Stimulated activated naive CD4-positive, alpha-beta T cell treated with Interleukin-2 at 50 U/mL for 16 hours (primary cell): ENCODE measurements at places on chromosomes 12 and 14.

- no peak for DNase-seq
These were observed 7.8 kb upstream of the KRT74 start for GRCh38 chr12:52581481-52581880.

- DNase-seq = no peak
These were observed 9.0 kb downstream of the DAZAP2 start for GRCh38 chr12:51247523-51248206.

DNA sequence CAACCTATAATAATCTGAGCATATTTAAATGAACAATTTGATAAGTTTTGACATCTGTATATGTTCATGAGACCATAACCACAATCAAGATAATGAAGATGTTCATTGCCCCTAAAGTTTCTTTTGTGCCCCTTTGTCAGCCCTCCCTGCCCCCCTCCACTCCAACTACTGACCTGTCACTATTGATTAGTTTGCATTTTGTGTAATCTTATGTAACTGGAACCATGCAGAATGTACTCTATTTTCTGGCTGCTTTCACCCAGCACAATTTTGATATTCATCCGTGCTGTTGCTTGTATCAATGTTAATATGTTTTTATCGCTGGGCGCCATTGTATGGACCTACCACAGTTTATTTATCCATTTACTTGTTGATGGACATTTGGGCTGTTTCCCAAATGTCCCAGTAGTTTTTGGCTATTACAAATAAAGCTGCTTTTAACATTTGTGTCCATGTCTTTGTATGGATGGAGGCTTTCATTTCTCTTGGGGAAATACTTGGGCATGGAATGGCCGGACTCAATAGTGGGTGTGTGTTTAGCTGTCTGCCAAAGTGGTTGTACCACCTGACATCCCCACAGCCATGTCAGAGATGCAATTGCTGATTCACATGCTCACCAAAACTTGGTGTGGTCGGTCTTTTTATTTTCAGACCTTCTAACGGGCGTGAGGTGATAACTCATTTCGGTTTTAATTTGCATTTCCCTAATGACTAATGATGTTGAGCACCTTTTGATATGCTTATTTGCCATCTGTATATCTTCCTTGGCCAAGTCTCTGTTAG, 38.9 kb downstream of the EML1 start:
- no peak for DNase-seq

- peak; percentile 43 for DNase-seq
These were observed 511 bp downstream of the ANO6 start for GRCh38 chr12:45216230-45216982.

- no peak for DNase-seq
These were observed 96.8 kb downstream of the EP400 start for GRCh38 chr12:132046561-132046960.

DNA sequence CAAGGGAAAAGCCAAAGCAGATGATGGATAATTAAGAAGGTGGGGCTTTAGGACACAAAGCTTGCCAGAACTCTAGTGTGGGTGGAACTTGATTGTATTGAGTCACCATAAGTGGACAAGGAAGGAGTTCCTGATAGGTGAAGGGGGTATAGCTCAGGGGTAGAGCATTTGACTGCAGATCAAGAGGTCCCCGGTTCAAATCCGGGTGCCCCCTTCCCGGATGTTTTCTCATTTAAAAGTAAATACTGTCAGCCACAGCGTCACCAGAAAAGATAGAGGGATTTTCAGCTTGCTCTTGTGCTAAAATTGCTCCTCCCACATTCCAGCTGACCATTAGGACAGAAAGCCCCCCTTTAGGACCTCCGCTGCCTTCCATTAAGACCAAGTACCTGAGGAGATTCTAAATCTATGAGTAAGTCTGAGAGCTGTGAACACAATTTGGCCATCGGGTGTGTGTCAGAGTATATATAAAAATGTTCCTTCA, 36.6 kb downstream of the DCAF4 start:
- DNase-seq = no peak

DNA sequence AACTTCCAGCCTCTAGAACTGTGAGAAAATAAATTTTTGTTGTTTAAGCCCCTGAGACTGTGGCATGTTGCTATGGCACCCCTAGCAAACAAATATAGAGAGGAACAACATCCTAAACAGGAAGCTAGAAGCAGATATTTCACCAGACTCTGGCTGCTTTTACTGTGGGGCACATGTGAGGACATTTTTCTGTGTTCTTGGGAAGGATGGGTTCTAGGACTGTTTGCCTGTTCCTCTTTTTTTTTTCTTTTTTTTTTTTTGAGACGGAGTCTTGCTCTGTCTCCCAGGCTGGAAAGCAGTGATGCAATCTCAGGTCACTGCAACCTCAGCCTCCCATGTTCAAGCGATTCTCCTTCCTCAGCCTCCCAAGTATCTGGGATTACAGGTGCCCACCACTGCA, 4.2 kb upstream of the HRK start:
- no peak for DNase-seq

DNA sequence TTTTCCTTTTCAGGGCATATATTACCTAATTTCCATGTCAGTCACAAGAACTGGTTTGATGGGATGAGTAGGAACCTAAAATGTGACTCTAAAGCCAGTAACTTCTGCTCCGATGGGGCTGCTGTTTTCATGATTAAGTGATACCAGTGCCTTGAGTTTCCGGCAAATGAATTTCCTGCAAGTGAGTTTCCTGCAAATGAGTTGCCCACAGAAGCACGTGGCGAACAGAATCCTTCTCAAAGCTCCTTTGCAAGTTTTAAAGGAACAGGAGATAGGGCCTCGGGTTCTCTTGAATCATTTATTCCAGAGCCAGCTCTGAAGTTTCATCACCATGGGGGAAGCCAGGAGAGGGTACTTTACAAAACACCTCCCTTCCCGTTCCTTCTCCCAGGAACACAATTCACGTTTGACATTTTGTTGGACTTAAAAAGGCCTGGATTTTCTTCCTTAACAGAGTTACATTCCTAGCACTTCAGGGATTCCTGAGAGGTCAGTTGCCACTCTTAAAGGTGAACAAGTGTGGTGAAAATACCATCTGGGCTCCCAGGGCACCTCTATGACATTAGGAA, 2.2 kb upstream of the PPTC7 start:
- peak; percentile 36 for DNase-seq

DNA sequence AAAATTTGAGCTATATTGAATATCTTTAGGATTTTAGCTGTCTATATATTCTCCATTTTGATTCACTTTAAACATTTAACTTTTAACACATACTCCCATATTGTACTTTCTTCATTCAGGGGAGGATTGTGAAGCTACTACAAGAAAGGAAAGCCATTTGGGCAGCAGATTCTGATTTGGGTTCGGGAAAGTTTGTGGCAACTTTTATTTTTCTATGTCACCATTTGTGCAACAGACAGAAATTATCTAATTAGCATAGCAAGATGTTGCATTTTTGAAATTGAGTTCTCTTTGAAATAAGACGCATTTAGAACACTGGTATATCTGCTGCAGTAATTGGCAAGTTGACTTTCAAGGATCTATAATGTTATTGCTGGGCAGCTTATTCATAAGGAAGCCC, 134.3 kb downstream of the KICS2 start:
- no peak for DNase-seq

DNA sequence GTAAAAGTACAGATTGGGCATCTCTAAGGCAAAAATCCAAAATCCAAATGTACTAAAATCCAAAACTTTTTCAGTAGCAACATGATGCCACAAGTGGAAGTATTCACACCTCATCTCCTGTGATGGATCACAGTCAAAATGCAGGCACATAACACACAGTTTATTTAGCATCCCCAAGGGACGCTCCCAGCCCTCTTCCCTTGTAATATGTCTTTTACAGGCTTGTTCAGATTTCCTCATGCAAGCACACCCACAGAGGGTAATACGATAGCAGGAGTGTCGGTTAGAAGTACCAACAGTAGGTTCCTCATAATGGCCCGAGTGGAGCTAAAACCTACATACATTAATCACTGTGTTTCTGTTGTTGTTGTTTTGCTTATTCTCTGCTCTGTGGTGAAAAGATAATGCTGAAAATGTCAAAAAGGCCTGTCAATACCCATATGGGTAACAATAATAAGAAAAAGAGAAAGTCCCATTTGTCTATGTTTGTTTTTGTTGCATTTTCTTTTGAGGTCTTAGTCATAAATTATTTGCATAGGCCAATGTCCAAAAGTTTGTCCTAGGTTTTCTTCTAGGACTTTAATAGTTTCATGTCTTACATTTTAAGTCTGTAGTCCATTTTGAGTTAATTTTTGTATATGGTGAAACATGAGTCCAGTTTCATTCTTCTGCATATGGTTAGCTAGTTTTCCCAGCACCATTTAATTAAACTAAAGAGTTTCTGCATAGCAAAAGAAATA, 133.1 kb downstream of the LRIG3 start:
- no peak for DNase-seq

GRCh38 chr12:2739832-2740641, 54.7 kb upstream of the FKBP4 start:
- DNase-seq = no peak

GRCh38 chr12:2547273-2548044, 247.3 kb upstream of the FKBP4 start:
- no peak for DNase-seq

GRCh38 chr14:100649173-100649519, 61.9 kb upstream of the BEGAIN start:
- DNase-seq = no peak

DNA sequence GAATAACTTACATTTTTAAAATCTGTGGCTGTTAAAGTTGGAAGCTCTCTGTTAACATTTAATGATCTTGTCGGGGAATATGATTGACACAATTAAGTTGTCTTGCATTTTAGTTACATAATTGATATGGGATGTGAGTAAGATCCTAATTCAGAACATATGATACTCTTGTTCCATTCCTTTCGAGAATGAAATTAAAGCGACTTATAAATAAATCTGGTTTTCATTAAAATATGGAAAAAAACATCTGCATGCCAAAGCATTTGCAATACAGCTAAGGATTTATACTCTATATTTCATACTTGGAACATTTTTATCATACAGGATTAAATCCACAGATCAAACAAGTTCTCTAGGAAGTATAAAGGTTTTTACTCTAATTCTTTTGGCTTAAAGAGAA, 52.0 kb downstream of the SLC38A6 start:
- no peak for DNase-seq

DNA sequence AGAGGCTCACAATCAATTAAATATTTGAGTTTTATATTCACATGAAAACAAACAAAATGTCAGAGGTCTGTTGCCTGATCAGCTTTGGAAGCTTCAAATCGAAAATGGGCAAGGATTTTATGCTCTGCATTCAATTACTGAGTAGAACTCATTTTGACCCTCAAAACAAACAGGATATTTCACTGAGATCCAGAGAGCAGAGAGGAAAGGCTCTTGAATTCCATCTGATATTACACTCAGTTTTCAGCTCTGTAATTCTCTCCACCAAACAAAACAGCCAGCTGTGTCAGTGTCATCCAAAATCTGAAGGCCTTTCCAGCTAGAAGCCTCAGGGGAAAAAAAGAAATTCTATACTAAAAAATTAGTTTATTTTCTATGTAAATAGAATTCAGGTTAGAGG, 128.6 kb upstream of the FLRT2 start:
- no peak for DNase-seq

DNA sequence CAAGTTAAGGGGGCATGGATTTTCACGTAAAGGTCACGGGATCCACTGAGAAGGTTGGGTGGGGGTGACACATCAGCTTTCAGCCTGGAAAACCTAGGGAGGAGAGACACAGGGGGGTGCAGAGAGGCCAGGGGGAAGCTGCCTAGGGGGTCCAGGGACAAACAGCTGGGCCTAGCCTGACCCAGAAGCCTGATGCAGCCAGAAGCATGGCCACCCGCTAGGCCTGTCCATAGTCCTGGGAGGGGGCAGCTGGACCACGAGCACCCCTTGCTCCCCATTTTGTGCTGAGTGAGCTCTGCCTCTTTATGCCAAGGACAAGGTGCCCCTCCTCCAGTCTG, 322.7 kb upstream of the RTL1 start:
- DNase-seq = no peak

GRCh38 chr14:105473033-105473676, 1.5 kb upstream of the CRIP2 start:
- no peak for DNase-seq

- no peak for DNase-seq
These were observed 396 bp downstream of the FERMT2 start for GRCh38 chr14:52950410-52950897.

DNA sequence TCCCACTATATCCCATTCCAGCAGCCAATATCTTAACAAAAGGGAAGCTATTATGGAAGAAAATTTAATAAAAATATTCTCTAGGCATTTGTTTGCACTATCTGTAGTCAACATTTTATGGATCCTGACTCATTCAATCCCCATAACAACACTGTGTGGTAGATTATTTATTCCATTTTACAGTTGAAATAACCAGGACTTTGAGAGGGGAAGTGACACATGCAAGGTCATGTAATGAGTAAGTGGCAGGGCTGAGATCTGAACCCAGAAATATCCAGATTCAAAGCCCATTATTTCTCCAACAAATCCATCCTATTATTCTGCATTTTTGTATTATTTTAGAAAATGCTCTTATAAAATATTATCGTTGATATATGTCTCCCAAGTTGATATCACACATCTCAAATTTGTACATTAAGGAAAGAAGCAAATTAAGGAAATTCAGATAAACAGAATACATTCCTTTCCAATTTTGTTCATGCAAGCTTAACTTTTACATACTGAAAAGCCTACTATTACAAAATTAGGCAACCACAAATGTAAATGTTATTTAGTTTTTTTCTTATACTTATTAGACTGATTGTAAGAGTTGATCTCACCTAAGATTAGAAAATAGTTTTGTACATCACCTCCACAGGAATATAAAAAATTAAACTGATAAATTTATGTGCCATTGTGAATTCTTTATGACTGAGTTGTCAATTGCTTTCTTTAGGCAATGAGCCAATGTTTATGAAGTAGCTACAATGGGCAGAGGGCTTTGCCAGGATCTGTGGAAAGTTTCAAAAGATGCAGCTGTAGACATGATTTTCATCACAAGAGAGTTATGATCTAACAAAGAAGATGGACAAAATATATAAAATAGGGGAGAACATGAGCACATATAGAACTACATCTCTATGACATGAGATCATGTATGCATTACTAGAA, 55.1 kb upstream of the E2F7 start:
- no peak for DNase-seq

DNA sequence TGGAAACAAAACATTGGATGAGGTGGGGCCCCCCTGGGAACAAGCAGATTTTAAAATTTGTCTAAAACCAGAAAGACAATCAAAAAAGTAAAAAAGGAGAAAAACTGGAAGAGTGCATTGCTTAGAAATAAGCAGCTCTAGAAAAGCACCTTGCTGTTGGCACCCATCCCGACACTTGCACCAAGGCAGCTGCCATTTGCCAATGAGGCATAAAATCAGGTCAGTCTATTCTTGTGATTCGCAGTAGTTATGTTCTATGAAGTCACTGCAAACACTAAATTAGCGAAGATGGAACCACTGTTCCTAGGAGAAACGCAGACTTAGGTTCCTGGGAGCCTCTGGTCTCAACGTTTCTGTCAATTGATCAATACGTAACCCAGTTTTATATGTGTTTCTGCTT, 16.2 kb downstream of the VPS33A start:
- no peak for DNase-seq
